ENCODE measurements at places on chromosomes 7 and 10. TPM values are rescaled to one million over a fixed set of nuclear protein-coding genes. Genes with fewer than 3 reads are reported as not detected.

The IKZF5 gene
- 3.1 TPM for total RNA-seq

DNA sequence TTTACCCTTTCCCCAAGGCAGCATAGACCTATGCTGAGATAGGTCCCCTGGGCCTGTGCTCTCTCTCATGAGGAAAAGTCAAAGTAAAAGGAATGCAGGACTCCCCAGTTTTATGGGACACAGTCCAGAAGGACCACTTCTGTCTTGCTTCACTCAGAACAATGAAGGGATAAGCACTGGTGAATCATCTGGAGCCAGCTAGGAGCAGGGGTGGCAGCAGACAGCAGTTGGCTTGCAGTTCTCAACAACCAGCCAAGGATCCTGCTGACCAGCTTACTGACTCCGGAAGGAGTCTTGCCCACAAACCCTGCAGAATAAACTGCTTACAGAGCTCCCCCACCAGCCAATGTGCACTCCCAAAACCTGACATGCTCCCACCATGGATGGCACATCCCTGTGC lies 152.1 kb upstream of the GHITM start:
- no peak for DNase-seq

- peak; percentile 3 for DNase-seq
Measured at GRCh38 chr10:100827819-100828737, 82.7 kb downstream of the PAX2 start.

DNA sequence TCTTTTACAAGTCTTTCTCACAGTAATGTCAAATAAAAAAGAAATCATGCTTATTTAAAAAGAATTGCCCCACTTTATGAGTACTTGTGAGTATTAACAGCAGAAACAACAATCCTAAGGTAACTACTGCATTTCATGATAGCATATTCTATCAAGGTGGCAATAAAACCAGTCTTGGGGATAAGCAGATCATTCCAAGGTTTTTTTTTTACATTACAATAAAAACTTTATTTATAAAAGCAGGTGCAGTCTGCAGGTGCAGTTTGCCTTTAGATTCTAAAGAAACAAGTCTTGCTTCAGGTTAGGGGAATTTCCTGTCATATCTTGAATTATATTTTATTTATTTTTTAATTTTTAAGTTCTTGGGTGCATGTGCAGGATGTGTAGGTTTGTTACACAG lies 10.7 kb upstream of the ANK3 start:
- DNase-seq = no peak

- DNase-seq = no peak
Measured at GRCh38 chr7:139104091-139104450, 5.4 kb downstream of the ZC3HAV1 start.

DNA sequence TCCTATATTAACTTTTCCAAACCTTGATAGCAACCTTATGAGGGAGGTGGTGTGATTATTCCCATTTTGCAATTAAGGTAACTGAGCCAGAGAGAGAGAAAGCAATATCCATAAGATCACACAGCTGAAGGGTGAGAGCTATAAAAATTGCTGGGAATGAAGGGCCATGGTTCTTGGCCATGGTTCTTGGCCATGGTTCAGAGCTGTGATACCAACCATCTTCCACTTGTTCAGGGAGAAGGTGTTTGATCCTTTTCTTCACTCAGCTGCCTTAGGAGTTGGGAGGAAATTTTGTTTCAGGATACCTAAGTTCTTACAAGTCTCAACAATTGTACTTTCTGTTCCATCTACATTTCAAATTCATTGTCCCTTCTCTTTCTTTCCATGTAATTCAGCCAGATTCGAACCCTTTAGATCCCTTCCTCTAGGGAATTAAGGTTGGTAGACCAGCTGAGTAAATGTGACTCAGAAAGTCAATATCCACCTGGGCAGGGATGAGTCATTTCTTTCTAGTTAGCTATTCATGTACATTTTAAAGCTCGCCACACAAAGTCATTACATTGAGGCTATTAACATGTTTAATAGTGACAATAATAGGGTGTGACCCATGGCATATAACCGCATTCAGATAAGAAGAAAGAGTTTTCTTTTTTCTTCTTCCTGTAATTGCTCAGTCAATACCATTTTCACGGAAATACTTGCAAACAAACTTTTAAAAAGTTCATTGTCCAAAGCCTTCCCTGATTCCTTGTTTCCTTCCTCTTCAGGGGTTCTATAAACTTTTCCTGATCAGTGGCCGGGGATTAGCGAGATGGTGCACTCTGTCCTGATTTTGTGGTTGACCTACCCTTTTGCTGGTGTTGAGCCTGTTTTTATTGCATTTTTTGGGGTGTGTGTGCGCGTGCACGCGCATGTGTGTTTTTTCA lies 143.4 kb downstream of the TCF7L2 start:
- no peak for DNase-seq

- no peak for DNase-seq
Measured at GRCh38 chr7:37510043-37510634, 61.5 kb upstream of the ELMO1 start.

GRCh38 chr7:121831801-121832200 lies 41.2 kb upstream of the PTPRZ1 start:
- DNase-seq = no peak

The MICALL2 gene
- total RNA-seq = 60.1 TPM

All from fibroblast of lung (primary cell).